ENCODE measurements at places on chromosomes 16 and 17.

DNA sequence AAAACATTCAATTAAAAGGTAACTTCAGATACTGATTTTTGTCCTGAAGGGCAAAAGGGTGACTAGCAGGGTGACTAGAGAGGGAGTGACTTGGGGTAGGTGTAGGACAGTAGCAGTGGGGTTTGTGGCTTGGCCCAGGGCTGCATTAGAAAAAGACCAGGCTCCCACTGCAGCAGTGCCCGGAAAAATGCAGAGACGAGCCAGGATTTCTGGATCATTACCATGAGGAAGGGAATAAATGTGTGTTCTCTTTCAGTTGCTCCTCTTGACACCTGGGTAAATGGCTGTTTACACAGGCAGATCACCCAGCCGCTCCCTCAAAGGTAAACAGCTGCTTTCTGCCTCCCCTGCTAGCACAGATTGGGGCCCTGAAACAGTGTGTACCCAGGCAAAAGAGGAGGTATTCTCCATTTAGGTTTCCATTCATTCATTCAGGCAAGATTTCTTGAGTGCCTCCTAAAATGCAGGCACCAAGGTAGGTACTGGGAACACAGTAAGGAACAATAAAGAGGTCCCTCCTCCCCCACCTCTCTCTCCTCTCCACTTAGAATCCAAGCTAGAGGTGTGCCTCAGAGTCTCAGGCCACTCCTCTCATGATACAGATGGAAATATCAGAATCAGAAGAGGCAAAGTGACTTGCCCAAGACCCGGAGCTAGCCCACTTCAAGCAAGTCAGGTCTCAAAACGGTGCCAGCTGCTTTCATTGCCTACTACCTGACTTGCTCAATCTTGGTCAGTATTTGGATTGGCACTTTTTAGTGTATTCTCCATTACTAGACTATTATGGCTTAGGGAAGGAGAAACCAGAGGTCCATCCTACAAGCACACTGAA, 15.2 kb upstream of the TOX3 start:
- DNase-seq, result no peak

DNA sequence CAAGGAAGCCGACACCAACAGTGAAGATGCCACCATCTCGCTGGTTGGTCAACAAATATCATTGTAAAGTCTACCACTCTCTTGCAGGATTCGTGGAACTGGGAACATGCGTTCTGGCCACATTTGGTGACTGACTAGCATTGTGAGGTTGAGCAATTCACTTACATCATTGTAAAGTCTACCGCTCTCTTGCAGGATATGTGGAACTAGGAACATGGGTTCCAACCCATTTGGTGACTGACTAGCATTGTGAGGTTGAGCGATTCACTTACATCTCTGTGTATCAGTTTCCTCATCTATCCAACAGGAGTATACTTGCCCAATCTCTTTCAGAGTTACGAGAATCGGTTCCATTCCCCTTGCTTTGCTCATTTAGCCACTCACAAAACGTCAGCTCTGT, 42.6 kb upstream of the RPH3AL start:
- DNase-seq, result no peak

DNA sequence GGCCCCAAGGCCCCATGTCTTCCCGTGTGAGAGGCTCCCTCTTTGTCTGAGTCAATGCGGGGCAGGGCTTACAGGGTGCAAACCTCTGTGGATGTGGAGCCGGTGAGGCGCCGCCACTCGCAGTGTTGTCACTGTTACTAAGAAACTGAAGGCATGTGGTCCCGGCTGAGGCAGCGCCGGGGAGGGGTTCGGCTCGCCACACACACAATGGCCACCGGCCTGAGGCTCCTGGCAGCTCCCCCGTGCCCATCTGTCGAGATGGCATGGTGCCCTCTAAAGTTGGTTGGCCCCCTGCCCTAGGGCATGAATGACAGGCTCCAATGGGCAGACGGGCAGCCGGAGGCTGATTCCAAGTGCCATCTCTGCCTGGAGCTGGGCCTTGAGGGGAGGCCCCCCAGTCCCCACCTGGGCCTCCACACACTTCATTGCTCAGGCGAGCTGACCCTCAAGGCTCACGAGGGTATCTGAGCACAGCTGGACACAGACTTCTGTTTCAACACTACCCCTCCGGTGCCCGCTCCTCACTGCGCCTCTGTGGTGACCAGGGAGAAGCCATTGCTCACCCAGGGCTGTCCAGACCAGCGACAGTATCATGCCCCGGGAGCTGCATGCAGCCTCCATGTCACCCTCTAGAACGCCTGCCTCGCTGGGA, 137.2 kb downstream of the C16orf78 start:
- DNase-seq, result no peak

DNA sequence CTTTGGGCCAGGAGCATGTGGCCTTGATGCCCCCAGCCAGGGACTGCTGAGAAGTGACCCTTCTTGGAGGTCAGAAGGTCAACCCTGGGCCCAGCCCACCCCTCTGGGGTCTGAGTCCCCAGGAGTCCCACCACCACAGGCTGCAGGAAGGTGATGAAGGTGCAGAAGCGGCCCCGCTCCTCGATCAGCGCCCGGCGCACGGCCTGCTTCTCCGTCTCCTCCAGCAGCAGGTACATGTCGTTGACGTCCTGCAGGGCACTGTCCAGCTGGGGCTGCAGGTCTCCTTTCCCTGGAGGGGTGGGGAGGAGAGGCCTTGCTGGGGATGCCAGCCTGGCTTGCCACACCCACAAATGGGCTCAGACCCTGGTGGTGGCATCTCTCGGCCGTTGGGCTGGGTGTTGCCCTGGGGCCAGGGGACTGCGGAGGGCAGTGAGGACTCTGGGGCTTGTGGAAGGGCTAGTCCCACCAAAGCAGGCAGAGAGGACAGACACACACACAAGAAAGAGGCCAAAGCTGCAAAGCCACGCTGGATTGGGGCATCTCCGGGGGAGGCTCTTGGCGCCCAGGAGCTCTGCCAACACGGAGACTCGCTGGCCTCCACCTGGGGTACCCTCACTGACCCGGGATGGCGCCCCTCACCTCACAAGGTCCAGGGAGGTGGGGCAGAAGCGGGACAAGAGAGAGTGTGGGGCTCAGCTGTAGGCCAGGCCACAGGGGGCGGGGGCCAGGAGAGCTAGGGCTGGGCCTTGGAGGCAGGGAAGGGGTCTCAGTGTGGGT, 7.5 kb downstream of the MTSS2 start:
- DNase-seq, result no peak

- no peak for DNase-seq
These were observed 213.9 kb downstream of the CBLN1 start for GRCh38 chr16:49067776-49068175.

GRCh38 chr16:29883987-29884386, 15.4 kb downstream of the SEZ6L2 start:
- DNase-seq, result no peak

- DNase-seq, result no peak
These were observed 10.1 kb downstream of the WFIKKN2 start for GRCh38 chr17:50845240-50846147.

DNA sequence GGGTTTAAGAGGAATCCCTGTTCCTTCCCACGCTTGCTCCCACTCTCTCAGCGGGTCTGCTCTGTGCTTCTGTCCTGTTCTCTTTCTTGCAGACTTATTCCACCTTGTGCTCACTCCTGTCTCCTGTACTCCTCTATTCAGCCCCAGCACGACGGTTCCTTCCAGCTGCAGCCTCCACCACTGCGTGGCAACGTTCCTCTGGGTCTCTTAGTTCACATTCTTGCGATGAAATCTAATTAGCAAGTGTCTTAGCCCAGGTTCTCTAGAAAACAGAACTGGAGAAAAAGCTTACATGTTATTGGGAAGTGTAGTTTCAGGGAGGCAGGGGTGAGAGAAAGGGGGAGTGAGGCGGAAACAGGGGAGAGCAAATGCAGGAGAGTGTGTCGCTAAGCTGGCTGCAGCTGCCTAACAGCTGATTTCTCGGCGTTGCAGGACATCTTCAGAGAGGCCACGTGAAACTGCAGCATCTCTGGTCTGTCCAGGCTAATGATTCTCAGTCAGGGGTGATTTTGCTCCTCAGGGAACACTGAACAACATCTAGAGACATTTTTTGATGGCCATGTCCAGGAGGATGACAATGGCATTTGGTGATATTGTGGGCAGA, 213.2 kb upstream of the NLRP1 start:
- DNase-seq, result no peak

DNA sequence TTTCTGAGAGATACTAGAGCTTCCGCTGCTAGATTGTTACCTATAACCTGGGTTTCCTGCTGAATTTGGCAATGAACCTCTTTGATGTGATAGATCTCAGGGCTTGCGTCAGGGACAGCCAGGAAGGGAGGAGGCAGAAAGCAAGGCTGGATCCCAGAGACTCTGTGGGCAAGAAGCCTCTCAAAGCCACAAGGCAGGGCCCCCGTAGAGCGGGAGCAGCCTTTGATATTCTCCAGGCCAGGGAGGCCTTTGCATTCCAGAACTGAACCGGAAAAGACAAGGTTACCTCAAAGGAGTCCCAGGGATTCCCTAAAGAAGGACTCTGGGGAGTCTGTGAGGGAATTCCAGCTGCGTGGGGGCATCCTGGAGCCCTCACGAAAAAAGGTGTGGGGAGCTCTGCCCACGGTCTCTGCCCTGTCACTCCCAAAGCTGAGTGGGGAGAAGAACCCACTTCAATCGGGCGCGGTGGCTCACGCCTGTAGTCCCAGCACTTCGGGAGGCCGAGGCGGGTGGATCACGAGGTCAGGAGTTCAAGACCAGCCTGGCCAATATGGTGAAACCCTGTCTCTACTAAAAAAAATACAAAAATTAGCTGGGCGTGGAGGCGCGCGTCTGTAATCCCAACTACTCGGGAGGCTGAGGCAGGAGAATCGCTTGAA, 14.3 kb upstream of the SCIMP start:
- no peak for DNase-seq

- no peak for DNase-seq
These were observed at the start of gene EPN3 for GRCh38 chr17:50532452-50533024. EPN3 (plus strand) TSS chr17:50532735; CDS start chr17:50536557, 3,822 bp downstream.

DNA sequence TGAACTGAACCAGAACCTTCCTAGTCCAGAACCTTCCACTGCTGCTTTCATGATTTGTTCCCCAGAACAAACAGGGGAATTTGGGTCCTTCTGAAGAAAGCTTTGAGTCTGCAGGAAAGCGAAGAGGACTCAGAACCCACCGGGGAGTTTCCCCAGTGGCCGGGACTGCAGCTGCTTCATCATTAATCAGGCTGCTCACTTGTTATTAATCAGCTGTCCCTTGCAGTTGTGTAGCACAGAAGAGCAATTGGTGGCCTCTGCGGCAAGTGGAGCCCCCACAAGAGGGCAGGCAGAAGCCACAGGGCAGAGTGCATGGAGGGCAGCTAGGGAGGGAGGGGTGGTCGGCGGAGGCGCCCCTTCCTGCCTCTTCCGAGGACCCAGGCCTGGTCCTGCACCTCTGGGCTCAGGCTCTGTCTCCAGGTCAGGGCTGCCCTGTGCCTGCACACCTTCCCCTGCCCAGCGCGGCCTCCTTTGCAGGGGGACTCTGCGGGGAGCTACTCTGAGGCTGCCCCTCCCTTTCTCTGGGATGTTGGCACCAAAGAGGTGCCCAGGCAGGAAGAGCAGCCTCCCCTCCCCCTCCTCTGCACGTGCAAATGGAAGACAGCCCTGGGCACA, 6.9 kb downstream of the CCL17 start:
- DNase-seq, result no peak

DNA sequence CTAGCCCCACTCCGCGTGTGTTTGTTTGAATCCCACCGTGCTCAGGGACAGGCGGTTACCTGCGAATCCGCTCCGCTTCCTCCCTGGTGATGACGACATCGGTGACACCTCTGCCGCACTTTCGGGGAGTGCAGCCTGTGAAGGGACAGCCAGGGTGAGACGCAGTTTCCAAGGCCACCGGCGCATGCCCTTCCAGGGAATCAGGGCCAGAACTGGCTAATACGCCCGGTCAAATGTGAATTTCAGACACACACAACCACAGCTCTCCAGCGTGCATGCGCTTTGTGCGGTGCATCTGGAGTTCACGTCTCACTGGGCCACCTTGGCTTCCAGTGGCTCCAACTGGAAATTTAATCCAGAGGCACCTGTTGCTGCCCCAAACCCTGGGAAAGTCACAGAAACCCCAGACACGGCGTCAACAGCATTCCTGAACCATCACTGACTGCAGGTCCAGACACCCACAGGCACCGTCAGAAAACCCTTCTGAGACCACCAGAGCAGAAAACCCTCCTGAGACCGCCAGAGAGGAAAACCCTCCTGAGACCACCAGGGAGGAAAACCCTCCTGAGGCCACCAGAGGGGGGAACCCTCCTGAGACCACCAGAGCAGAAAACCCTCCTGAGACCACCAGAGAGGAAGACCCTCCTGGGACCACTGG, 6.6 kb upstream of the HEXD start:
- DNase-seq, result no peak

GRCh38 chr16:31568577-31569359, 41.1 kb downstream of the AHSP start:
- no peak for DNase-seq

GRCh38 chr17:40311575-40311974, 2.6 kb downstream of the RARA start:
- DNase-seq, result no peak

GRCh38 chr16:4763791-4764190, 3.2 kb downstream of the ZNF500 start:
- no peak for DNase-seq

Data from central memory CD4-positive, alpha-beta T cell (primary cell).